Activated CD4-positive, alpha-beta T cell treated with anti-CD3 and anti-CD28 coated beads, Interleukin-2, amount 50 U/mL, for 24 hours (primary cell): ENCODE measurements at places on chromosomes 5 and 9.

- DNase-seq: no peak
These were observed 101.1 kb downstream of the OTULIN start for GRCh38 chr5:14765587-14765986.

- no peak for DNase-seq
These were observed 601.1 kb downstream of the IRX1 start for GRCh38 chr5:4196744-4197143.

DNA sequence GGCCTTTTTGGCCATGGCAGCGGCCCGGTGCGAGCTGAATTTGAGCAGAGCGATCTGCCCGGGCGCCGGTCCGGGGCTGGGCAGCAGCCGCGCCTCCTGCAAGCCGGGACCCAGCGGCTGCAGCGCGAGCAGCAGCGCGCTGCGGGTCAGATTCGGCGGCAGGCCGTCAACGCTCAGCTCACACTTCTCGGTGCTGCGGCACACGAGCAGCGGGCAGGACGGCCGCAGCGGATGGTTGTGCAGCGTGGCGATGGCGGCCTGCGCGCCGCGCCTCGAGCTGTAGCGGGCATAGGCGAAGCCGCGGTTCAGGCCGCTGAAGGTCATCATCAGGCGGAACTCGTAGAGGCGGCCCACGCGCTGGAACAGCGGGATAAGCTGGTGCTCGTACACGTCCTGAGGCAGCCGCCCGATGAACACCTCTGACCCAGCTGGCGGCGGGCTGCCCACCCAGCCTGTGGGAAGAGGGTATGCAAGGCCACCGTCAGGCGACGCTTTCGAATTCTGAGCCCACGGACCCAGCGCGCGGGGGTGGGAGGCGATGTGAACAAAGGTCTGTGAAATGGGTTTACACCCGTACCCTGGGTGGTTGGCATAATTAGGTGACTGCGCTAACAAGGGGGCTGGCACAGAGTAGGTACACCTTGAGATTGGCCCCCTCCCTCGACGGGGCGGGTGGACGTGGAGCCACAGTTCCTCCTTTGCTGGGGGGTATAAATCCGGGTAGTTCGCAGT lies 755 bp downstream of the DND1 start:
- DNase-seq: no peak

DNA sequence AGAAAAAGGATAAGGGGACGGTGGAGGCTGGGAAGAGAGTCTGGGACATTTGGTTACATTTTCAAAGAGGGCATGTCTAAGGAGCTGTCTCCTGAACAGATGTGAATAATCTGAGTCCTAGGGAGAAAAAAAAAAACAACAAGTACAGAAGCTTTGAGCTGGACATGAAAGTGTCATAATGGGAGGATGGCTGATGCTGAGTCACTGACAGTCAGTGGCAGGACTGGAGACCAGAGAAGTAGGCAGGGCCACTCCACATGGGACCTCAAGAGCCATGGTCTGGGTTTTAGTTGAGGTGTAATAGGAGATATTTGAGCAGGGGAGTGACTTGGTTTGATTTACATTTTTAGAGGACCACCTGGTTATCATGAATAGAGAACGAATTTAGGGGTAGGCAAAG lies 70.6 kb downstream of the DPYSL3 start:
- no peak for DNase-seq

- DNase-seq: no peak
These were observed 28.4 kb upstream of the GADD45G start for GRCh38 chr9:89576404-89576839.

GRCh38 chr9:105206821-105207699 lies 37.4 kb upstream of the SLC44A1 start:
- no peak for DNase-seq

GRCh38 chr5:12951846-12952245 lies 992.6 kb downstream of the DNAH5 start:
- DNase-seq: no peak

DNA sequence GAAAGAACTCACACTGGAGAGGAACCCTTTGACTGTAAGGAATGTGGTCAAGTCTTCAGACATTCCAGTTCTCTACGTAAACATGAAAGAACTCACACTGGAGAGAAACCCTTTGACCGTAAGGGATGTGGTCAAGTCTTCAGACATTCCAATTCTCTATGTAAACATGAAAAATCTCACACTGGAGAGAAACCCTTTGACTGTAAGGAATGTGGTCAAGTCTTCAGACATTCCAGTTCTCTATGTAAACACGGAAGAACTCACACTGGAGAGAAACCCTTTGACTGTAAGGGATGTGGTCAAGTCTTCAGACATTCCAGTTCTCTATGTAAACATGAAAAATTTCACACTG lies 32.6 kb downstream of the MAPK9 start:
- no peak for DNase-seq

DNA sequence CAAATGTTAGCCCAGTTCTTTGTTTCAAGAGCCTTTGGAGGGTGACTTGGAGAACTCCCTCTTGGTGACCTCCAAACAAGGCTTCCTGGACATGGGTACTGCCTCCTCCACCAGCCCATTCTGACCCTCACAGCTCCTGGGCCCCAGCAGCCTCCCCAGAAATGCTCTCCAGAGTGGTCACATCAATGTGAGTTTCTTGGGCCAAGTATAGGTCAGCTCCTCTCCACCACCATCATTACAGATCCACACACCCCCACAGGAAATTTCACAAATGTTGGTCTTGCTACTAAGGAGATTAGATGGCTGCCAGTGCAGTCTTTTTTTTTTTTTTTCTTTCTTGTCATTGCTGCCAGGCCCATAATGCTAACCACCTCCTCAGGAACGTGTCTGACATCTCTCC lies 410.7 kb downstream of the DTWD2 start:
- DNase-seq: no peak

DNA sequence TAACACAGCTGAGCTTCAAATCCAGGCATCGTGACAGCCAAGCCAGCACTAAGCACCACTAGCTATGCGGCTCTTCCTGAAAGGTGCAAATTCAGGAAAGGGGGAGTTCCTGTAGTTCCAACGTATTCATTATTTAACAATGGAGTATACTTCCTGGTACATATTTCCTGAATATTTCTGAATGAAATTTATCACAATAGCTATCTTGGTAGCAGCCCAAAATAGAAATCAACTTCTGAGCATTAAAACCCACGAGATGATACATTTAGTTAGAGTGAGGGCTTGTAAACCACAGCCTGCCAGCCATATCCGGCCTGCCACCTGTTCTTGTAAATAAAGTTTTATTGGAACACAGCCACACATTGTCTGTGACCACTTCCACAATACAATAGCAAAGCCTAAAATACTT lies 109.7 kb upstream of the RETREG1 start:
- no peak for DNase-seq

GRCh38 chr5:109823597-109823996 lies 133.9 kb downstream of the MAN2A1 start:
- no peak for DNase-seq

GRCh38 chr5:89606939-89607534 lies 724.1 kb upstream of the MEF2C start:
- no peak for DNase-seq

DNA sequence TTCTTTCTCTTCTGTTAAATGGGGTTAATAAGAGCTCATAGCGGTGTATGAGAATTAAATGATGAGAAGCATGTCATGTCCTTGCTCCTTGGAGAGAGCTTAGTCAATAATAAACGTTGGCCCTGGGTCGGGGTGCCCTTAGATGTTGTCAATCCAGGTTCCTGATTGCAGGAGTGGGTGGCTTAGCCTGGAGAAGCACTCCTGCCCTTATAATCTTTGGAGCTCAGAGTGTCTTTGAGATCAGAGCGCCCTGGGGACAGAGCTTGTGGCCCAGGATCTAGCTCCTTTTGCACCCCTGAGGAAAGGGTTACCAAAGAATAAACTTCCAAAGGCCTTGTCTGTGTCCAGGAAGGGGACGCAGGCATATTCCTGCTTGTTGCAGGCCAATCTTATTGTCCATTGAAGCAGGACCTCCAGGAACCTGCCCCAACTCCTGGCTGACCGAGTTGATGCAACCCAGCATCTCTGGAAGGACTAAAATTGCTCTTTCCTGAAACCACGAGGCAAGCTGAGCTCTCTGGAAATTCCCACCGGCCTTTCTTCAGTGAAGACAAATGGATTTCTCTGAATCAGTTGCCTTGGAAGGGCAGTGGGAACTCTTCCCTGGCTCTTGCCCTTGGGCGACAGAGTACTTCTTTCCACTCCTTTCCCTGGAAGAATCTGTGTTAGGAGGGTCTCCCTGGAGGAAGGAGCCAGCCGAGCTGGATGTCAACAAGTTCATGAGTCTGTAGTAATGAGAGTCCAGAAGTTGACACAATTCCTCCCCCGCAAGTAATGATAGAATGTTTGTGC lies 6.4 kb upstream of the AMBP start:
- DNase-seq: no peak

- no peak for DNase-seq
These were observed 282.4 kb upstream of the KLF9 start for GRCh38 chr9:70696694-70697335.

DNA sequence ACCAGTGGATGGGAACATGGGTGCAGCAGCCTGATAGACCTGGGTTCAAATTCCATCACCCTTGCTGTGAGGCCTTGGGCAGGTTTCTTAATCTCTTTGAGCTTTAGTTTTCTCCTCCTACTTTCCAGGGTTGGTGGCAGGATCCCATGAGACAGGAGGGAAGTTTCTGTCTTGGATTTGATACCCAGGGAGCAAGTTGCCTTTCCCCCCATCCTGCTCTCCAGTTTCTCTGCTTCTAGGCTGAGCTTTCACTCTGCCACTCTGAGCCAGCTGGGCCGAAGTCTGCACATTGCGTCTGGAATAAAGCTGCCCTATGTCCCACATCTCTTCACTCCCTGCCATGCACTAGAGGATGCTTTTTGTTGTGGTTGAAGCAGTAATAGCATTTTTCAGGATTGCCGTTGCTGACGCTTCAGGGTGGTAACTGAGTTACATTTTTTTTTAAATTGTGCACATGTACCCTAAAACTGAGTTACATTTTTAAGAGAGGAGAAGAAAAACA lies 40.5 kb upstream of the ANGPTL2 start:
- DNase-seq: no peak

DNA sequence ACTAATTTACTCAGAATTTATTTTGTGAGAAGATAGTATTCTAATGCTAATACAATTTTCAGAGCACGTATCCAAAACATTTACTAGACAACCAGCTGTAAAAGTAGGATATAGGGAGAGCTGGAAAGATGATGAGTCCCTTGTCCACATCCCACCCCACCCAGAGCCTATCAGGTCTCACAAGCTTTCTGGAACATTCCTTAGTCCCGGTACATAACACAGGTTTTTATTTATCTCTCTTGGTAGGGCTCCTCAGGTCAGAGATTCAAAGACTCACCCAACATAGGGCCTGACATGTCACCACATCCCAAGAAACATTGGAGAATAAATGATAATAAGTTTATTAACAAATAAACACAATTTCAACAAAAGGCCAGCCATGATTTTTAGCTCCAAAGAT lies 13.8 kb upstream of the RAD23B start:
- no peak for DNase-seq

DNA sequence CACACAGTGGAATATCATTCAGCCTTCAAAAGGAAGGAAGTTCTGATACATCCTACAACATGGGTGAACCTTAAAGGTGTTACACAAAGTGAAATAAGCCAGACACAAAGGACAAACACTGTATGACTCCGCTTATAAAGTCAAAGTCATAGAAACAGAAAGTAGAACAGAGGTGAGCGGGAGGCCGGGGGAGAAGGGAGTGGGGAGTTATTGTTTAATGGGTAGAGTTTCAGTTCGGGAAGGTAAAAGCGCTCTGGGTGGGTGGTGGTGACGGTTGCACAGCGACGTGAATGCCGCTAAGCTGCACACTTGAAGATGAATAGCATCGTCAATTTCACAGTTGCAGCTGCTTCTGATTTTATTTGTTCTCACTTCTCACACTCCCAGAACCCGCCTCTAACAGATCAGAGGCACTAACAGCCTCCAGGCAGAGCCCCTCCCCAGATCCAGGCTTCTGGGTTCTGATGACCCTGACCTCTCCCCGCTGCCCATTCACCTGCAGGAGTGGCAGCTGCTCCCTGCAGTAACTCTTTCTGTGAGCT lies 34.1 kb downstream of the BNIP1 start:
- no peak for DNase-seq

GRCh38 chr5:103003872-103004271 lies 116.1 kb downstream of the GIN1 start:
- no peak for DNase-seq

DNA sequence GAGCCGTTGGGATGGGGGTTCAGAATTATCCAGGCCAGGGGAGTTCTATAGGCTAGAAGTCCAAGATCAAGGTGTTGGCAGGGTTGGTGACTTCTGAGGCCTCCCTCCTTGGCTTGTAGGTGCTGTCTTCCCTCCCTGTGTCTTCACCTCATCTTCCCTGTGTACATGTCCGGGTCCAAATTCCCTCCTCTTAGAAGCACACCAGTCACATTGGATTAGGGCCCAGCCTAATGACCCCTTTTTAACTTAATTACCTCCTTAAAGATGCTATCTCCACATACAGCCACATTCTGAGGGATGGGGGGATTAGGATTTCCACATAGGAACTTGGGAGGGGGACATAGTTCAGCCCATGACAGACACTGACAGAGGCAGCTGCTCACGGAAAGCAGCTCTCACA lies 12.1 kb downstream of the LRSAM1 start:
- DNase-seq: no peak

DNA sequence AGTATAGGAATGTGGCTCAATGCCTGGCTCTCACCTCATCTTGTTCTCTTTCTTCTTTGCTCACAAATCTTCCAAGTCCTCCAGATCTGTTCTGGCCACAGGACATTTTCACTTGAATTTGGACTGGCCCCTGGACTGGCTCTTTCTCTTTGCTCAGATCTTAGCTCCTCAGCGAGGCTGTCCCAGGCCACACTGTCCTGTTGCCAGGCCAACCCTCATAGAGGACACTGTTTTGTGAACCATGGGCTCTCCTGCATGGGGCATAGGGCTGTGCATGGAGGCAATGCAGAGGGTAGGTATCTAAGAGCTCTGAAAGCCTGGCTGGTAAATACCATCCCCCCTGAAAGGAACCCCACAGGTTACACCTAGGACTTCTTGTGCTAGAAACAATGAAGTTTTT lies 13.5 kb upstream of the SLC28A3 start:
- DNase-seq: no peak

- no peak for DNase-seq
These were observed 28.5 kb downstream of the KCNMB1 start for GRCh38 chr5:170360709-170361108.

- DNase-seq: no peak
These were observed 52.1 kb downstream of the TSSK1B start for GRCh38 chr5:113382731-113383130.

GRCh38 chr5:34657988-34658387 lies 1.9 kb downstream of the RAI14 start:
- no peak for DNase-seq

- no peak for DNase-seq
These were observed 23.9 kb upstream of the C5orf24 start for GRCh38 chr5:134821841-134822240.

GRCh38 chr9:74117731-74118130 lies 379.4 kb upstream of the RORB start:
- DNase-seq: no peak

- no peak for DNase-seq
These were observed 41.6 kb upstream of the TMEM215 start for GRCh38 chr9:32741706-32742105.

GRCh38 chr9:118457171-118458000 lies 753.2 kb downstream of the TLR4 start:
- DNase-seq: no peak

GRCh38 chr9:92984976-92985375 lies 37.7 kb downstream of the FGD3 start:
- DNase-seq: no peak
